ENCODE measurements at places on chromosomes 7 and 10.

- no peak for DNase-seq
Measured at GRCh38 chr7:14321947-14322346, 332.5 kb upstream of the ETV1 start.

DNA sequence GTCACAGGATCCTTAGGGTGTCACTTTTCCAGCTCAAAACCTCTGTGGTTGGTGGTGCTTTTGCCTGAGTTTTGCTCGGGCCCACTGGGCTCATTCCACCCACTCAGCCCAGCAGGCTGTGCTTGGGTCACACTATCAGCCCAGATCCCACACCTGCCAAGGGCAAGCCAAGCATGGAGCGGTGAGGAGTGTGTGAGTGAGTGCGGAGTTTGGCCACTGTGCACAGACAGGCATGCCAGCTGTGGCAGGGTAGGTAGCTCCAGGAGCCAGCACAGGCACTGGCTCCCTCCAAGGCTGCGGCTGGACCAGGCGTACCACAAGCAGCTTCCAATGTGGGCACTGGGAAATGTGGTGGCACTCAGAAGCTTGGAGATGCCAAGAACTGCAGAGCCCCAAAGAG, 43.9 kb upstream of the TECTB start:
- no peak for DNase-seq

GRCh38 chr7:52472006-52472620, 563.3 kb upstream of the POM121L12 start:
- no peak for DNase-seq

DNA sequence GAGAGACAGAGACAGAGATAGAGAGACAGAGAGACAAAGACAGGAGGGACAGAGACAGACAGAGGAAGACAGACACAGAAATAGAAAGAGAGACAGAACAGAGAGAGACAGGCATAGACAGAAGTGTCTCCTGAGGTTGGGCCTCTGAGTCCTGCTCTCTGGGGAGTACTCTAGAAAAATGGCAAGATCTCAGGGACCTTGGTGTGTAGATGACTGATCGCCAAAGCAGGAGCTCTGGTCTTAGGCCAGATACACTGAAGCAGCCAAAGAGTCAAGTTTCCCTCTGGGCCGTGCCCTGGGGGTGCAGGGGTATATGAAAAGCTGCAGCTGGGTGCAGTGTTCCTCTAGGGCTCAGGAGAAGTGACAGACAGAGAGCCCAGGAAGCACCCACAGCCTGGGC, 176.6 kb upstream of the TNS3 start:
- no peak for DNase-seq

GRCh38 chr10:124741281-124741921, 2.8 kb downstream of the FAM53B start:
- DNase-seq: no peak

DNA sequence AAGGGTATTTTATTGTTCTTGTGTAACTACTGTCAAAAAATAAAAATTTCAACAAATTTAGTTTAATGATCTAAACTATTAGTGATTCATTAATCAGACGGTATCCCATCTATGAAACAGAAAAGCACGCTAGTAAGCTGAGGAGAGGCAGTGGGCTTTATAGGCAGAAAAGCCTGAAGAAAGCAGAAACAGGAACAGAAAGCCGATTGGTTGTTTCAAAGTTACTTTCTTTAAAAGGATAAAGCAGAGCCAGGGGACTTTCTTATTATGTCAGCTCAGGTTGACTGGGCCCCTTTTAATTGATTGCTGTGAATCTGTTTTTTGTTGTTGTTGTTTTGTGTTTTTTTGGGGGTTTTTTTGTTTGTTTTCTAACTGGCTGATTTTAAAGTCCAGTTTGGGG, 105.5 kb downstream of the TES start:
- no peak for DNase-seq

DNA sequence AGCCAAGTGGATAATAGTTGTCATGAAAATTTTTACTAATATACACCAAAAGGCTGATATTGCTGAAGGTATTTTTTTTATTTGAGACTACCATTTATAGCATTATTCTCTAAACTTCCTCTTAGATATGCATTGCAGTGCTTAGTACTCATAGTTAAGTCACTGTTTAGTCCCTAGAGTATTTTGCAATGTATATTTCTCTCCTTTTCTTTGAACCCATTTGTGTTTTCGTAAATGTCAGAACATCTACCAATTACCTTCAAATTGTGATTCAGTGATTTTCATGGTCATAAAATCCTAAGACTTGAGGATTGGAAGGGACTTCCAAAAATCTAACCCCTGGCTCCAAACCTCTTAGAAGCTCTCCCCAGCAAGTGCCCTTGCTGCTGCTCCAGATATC, 21.5 kb upstream of the CYP26C1 start:
- no peak for DNase-seq

GRCh38 chr7:110890101-110890500, 200.8 kb upstream of the LRRN3 start:
- no peak for DNase-seq

GRCh38 chr7:1331561-1332467, 99.1 kb downstream of the UNCX start:
- DNase-seq: no peak

DNA sequence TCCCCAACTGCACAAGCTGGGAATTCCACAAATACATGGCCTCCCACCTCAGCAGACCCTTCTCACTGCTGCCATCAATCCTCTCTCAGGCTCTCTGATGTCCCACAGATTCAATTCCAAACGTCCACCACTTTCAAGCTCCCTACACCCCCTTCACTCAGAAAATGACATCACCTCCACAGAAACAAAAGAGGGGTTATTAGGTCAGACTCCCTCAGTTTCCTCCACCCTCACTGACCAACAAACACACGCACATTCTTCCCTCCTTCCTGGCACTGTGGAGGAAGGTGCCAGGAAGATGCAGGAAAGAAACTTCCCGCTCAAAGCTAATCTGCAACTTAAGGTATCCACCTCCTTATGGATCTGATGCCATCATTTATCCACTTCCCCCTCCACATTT, 18.3 kb downstream of the ZNF438 start:
- no peak for DNase-seq

DNA sequence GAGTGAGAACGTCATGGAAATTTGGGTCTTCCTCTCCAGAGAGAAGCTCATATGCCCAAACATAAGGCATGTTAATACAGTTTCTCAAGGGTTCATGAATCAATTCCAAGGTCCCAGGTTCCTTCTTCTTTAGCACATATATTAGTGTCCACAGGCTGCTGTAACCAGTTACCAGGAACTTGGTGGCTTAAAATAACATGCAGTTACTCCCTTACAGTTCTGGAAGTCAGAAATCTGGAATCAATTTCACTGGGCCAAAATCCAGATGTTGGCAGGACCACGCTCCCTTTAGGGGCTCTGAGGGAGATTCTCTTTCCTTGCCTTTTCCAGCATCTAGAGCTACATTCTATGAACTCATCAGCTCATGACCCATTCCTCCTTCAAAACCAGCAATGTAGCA, 64.8 kb downstream of the MRC1 start:
- DNase-seq: no peak

DNA sequence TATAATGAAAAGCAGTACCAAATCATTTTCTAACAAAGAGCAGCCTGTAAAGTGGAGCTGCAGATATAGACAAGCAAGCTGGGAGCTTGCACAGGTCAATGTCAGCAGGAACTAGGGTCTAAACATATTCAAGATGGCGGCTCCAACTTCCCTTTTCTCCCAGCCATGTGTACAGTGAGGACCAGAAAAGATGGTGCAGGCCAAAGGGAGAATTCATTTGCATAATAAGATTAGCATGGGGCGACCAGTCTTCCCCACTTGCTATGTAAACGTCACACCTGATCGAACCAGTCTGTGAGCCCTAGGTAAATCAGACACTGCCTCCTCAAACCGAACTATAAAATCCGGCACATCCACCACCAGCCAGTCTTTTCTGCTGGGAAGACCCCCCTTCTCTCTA, 4.4 kb upstream of the RAPGEF5 start:
- DNase-seq: no peak

GRCh38 chr7:148884049-148884298, at the start of gene EZH2:
TSS of gene EZH2 (minus strand) at chr7:148884291. CDS start at chr7:148847298, 36,993 bp downstream.
- DNase-seq: no peak

- DNase-seq: no peak
Measured at GRCh38 chr10:132544744-132545658, 7.4 kb downstream of the INPP5A start.

GRCh38 chr7:139241258-139241657, 10.2 kb downstream of the UBN2 start:
- DNase-seq: no peak

GRCh38 chr10:15588151-15588550, 131.6 kb downstream of the ITGA8 start:
- no peak for DNase-seq

GRCh38 chr10:79260811-79261740, 86.2 kb upstream of the PPIF start:
- no peak for DNase-seq

DNA sequence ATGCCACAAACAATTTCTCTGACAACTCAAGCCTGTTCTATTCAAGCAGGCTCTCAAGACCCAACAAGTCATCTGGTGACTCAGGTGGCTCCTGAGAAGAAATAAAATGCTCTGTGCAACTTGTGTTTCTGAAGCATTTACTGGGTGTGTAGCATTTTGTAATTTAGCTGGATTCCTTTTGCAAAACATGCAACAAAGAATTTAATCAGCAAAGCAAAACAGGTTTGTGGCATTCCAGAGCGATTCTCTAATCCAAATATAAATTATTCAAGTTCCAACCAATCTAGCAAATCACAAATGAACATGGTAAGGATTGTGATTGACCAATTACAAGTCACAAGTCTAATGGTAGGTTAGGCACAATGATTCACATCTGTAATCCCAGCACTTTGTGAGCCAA, 39.8 kb upstream of the C10orf67 start:
- DNase-seq: no peak

- no peak for DNase-seq
Measured at GRCh38 chr7:92359801-92360200, 87.5 kb upstream of the GATAD1 start.

- DNase-seq: no peak
Measured at GRCh38 chr7:37382546-37383088, 66.0 kb downstream of the ELMO1 start.

GRCh38 chr7:35252612-35253459, 1.1 kb downstream of the TBX20 start:
- DNase-seq: no peak

- DNase-seq: no peak
Measured at GRCh38 chr7:1536743-1537534, 6.4 kb downstream of the MAFK start.
